Right lung (tissue), 10 donors: ENCODE measurements at places on chromosomes 7 and 10. TPM values are rescaled to one million over a fixed set of nuclear protein-coding genes. Genes with fewer than 3 reads are reported as not detected.
A peak's percentile ranks its signal among the peaks of the same experiment; 100 is the strongest.

DNA sequence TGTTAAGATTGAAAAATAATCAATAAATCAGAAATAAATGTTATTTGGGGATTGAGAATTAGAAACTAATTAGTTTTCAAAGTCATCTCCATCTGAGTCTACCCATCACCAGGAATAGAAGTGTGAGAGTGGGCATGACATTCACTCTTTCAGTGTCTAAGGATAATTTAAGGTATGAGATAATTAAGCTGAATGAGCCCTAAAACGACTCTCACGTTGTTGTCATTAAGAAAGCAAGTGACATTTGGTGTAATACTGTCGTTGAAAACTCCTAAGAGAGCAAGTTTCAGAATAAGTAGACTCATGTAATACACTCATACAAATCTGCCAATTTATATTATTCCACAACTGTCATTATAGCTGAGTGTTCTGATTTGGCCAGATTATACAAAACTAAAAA is 7.1 kb downstream of the AGMO start:
- no peak for DNase-seq

ACTL6B gene
- polyA plus RNA-seq, result 0.13 TPM

EGFR gene
- polyA plus RNA-seq, result 37.0 TPM

DNA sequence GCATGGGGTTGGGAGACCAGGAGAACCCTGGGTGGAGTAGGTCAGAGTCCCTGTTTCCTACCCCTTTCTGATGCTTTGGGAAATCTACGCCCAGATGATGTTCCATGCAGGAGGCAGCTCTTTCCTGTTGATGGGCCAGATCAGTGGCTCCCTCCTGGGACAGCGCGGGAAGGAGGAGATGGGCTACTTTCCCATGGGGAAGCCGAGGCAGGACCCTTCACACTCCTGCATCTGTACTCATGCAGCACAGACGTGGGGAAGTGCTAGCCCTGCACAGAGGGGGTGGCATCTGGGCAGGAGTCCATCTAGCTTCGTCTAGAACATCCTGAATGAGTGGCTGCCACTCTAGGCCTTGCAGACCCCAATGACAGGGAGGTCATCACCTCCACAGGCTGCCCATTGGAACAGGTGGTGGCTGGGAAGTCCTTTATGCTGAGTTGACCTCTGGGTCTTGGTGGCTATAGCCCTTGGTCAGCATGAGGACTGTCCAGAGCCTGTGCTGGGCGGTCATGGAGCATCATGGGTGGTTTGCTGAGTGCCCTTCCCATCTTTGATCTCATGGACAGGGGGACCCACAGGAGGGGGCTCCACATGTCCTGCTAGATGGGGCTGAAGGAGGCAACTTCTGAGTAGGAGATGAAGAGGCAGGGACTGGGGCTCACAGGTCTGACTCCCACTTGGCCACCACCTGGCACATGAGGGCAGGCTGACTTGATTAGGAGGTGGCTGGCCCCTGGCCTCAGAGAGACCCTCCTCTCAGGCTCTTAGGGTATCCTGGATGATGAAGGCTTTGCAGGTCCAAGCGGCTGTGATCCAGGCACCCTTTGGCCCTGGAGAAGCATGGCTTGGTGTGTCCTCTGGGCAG is 24.6 kb downstream of the RAMP3 start:
- no peak for DNase-seq

FAM13C gene
- 36.1 TPM for polyA plus RNA-seq

GRCh38 chr7:158527915-158528502 is 59.6 kb downstream of the PTPRN2 start:
- DNase-seq, result peak; percentile 36

- DNase-seq, result no peak
These were observed 59.0 kb upstream of the KCNMA1 start for GRCh38 chr10:77696584-77696983.

DNA sequence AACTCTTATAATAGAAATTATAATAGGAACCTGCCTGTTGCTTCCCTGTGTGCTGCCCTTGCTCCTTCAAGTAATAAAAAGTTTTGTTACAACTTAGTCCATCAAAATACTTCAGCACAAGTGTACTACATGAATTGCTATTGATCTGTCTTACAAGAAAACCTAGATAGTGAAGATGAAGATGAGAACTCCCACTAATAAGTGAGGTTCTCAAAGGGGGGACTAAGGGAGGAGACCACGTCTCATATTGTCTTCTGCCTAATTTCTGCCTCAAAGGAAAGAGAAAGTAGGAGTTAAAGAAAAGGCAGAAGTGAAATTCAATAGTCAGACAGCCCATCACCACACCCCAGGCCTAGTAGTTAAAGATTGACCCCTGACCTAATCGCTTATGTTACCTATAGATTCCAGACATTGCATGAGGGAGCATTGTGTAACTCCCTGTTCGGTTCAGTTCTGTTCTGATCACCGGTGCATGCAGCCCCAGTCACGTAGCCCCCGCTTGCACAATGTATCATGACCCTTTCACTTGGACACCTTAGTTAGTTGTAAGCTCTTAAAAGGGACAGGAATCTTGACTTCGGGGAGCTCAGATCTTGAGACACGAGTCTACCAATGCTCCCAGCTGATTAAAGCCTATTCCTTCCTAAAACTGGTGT is 18.2 kb upstream of the CHST3 start:
- no peak for DNase-seq
